Pulmonary artery endothelial cell (primary cell): ENCODE measurements at places on chromosomes 11 and 22.

- no peak for DNase-seq
These were observed 26.8 kb downstream of the GAB2 start for GRCh38 chr11:78390809-78391208.

GRCh38 chr22:30287648-30288418, 1.5 kb downstream of the CASTOR1 start:
- DNase-seq = peak; percentile 85

- peak; percentile 72 for DNase-seq
These were observed 399 bp downstream of the ZNF143 start for GRCh38 chr11:9461063-9461759.

- DNase-seq = peak; percentile 22
These were observed 7.6 kb downstream of the OR56A1 start for GRCh38 chr11:6022956-6023355.

GRCh38 chr11:34791780-34792542, 124.2 kb downstream of the APIP start:
- no peak for DNase-seq

DNA sequence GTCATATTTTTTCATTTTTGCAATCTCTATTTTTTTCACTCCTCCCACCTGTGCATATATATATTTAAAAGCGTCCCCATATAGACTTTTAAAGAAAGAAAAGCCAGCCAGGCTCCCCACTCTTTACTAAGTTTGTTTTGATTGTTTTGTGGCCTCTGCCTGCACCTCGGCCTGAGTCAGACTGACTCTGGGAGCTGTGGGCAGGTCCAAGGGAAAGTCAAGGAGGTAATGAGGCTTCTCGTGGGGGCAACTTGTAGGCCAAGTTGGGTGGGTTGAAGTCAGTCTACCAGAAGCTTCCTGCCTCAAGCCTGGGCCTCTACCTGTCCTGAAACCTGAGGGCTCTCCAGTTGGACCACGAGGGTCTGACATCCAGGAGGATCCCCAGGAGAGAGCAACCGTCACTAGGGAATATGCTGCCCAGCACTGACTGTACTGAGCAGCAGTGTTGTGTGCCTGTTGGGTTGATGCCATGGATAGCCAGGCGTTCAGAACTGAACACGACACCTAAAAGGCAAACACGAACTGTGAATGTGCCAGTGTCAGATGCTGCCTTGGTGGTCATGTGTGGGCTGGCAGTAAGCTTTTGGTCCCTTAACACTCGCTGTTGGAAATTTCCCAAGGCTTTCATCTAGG, 58.8 kb downstream of the BMAL1 start:
- no peak for DNase-seq

DNA sequence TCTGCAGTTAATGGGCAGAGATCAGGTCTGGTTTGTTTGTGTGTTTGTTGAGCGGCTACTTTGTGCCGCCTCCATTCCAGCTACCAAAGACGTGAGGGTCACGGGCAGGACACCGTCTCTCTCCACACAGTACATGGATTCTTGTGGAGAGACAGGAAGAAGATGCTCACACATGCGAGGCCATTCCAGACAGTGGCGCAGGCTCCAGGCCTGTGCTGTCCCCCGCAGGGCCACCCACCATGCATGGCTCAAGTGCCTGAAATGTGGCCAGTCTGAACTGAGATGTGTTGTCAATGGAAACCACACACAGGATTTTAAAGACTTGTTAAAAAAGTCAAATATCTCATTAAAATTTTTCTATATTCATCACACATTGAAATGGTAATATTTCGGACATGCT, 848.3 kb downstream of the TBC1D22A start:
- DNase-seq = no peak

- no peak for DNase-seq
These were observed 14.1 kb upstream of the SLC25A18 start for GRCh38 chr22:17549183-17549582.

DNA sequence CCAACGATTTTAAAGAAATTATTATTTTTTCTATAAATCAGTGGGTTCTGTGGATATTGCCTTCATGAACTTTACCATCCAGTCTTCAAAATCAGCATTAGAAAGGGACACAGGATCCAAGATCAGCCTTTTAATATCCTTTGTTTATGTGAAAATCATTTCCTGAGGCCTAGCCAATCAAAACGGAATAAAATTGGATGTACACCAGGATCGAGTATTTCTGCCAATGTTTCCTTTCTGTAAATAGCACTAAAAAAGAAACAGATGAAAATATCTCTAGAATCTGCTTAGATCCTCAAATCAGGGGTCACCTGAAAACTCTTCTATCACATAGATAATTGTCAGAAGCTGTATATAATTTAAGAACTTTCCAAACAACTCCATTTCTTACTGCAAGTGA, 1598.5 kb downstream of the LRRC4C start:
- no peak for DNase-seq

GRCh38 chr11:99522467-99523173, 501.9 kb downstream of the CNTN5 start:
- no peak for DNase-seq
